ENCODE measurements at places on chromosomes 1 and 21.
A peak's percentile ranks its signal among the peaks of the same experiment; 100 is the strongest.

DNA sequence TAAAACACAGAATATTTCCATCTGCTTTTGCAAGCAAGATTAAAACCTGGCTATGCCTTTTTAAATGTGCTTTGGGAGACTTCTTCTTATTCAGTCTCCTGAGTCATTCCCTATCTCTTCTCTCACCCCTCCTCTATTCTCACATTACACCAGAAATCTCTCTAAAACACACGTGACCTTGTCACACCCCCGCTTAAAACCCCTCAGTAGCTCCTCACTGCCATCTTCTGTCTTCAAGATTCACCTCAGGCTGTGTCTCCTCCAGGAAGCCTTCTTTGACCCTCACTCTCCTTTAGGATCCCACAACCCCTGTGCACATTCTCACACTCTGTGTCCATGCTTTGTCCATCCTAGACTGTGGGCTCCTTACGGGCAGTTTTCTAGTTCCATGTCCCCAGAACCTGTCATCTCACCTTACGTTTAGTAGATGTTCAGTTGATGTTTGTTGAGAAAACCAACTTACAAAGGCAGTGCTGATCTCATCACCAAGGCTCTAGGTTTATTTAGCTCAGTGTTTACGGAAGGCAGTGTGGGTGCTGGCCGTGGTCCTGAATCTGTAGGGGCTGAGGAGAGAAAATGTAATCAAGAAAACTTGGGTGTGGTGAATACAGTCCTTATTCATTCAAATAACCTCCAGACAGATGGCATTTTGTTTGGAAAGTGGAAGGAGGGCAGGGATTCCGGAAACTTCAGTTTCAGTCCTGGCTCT, 143.5 kb downstream of the DMRTA2 start:
- DNase-seq = no peak

DNA sequence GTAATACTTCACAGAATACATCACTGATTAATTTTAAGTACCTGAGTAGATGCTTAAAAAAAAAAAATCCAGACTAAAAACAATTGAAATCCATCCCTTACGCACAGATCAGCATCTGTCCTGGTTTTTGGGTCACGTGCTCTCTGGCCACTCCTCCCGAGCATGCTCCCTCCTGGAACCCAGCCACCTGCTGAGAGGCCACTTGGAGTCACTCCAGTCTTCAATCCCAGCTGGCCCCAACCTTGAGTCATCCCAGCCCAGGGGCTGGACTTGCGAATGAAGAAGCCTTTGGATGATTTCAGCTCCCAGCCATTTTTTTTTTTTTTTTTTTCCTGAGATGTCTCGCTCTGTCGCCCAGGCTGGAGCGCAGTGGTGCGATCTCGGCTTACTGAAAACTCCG, 8.9 kb downstream of the MAP1LC3C start:
- peak; percentile 9 for DNase-seq

- no peak for DNase-seq
Measured at GRCh38 chr1:41743366-41743765, 175.4 kb downstream of the HIVEP3 start.

- DNase-seq = no peak
Measured at GRCh38 chr1:205986861-205987260, 16.3 kb downstream of the RAB7B start.

DNA sequence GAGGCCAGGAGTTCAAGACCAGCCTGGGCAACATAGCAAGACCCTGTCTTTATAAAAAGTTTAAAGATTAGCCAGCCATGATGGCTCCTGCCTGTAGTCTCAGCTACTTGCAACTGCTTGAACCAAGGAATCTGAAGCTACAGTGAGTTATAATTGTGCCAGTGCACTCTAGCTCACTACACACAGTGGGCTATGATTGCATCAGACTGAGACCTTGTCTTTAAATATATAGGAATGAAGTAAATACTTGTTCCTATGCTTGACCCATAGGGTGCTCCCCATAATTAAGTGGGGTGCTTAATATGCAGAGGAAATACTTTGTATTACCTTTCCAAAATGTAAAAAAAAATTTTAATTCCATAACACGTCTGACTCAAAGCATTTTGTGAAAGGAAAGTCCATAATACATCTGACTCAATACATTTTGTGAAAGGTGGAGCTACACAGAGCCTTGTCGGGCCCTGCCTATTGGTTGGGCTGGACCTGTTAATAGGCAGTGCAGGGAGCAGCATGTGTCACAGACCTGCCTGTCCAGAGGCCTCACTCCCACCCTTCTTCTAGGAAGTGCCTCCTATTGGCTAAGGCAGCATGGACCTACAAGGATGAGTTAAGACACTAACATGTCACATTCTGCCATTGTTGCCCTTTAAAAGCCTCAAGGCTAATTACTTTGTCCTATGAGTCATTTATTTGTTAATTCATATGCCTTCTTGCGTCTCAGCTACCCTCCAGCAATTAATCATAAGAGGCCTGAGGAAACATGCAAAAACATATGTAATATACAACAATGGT, 33.6 kb downstream of the CD58 start:
- no peak for DNase-seq

- DNase-seq = no peak
Measured at GRCh38 chr1:184072376-184072775, 20.8 kb downstream of the TSEN15 start.

Data from hypothalamus (tissue), 51 donors.